ENCODE measurements at places on chromosomes 13 and 19.

GRCh38 chr19:49106648-49107135, 7.5 kb upstream of the LIN7B start:
- peak; percentile 83 for DNase-seq

DNA sequence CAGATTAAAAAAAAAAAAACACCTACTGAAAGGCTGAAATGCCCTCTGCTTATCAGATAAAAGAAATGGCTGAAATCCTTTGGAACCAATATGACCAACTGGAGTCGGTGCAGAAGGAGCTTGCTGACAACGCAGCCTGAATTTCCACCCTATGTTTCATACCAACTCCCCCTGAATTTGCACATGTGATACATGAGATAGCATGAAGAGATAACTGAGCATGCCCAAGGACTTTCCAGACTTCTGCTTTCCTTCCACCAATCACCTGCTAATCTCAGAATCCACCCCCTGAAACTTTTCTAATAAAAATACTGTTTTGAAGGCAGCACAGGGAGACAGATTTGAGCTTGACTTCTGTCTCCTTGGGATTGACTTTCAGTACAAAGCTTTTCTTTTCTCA, 32.2 kb upstream of the WDFY2 start:
- DNase-seq = no peak

DNA sequence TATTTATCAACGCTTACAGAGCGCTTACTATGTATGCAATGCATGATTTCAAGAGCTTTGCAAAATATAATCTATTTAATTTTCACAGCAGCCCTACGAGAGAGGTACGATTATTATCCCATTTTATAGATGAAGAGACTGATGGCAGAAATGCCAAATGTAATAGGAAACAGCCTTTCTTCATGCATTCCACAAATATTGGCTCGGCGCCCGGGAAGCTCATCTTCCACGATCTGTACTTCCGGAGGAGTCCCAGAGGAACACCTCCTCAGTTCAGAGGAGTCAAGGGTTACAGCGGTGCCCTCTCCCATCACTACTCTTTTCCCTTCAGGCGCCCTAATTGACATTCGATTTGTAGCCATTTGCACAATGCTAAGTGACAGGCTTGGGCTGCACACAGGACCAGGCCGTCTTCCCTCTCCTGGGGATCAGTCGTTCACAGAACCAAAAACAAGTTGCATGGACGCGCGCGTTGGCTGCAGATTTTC, 1.1 kb upstream of the ARHGAP35 start:
- peak; percentile 86 for DNase-seq

GRCh38 chr19:52524086-52524485, 3.4 kb upstream of the ZNF808 start:
- no peak for DNase-seq

DNA sequence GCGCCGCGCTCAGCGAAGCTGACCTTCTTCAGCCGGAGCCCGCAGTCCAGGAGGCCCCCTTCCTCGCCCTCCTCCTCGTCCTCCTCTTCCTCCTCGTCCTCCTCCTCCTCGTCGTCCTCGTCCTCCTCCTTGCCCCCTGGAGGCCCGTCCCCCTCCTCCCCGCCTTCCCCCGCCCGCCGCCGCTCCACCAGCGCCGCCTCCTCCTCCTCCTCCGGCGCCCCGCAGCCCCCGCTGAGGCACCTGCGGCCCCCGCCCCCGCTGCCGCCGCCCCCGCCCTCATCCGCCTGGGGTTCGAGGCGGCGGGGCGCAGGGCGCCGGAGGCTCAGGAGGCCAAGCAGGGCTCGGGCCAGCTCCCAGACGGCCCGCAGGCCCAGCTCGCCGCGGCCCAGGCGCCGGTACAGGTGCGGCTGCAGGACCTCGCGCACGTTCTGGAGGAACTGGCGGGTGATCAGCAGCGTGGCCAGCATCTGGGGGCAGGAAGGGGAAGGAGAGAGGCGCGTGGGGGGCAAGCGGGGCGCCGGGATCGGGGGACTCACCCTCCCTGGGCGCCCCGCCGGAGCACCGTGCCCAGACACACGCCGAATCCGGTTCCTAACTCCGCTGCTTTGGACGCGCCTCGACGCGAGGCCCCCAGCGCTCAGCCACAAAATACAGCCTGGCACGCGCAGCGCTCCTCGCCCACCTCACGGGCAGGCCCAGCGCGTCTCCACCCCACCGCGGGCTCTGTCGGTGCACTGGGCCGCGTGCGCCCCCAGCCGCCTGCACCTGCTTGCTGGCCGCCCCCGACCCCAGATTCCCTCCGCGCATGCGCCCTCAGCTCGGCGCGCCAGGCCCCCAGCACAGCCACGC, 5.9 kb downstream of the ANO8 start:
- DNase-seq = no peak

- DNase-seq = no peak
These were observed 310.0 kb downstream of the TEX29 start for GRCh38 chr13:111630406-111630805.

- no peak for DNase-seq
These were observed at the start of gene SOX21 for GRCh38 chr13:94712287-94712811. Gene SOX21, minus strand, starts transcription at chr13:94712545. Its CDS starts 496 bp downstream, at chr13:94712049.

GRCh38 chr13:77508959-77509620, 26.4 kb upstream of the SCEL start:
- DNase-seq = no peak

- peak; percentile 52 for DNase-seq
These were observed 534 bp downstream of the STK24 start for GRCh38 chr13:98576200-98576945.

DNA sequence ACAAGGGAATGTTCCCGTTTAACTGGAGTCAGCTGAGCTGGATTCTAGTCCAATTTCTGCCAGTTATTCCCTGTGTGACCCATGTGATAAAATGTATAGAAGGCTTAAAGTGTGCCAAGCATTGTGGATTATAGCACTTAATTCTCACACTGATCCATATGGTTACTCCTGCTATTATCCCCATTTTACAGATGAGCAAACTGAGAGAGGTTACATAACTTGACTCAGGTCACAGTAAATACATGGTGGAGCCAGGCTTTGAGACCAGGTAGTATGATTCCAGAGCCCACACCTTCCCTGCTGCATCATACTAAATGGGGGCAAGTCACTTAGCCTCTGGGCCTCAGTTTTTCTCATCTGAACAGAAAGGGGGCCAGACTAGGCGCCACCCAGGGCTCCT, 2.0 kb upstream of the DHRS12 start:
- no peak for DNase-seq

- no peak for DNase-seq
These were observed 33.1 kb upstream of the C1QTNF9 start for GRCh38 chr13:24276306-24276705.

GRCh38 chr13:113152984-113153809, 5.3 kb upstream of the PROZ start:
- no peak for DNase-seq

GRCh38 chr19:38684078-38684861, 36.8 kb downstream of the ACTN4 start:
- DNase-seq = no peak

DNA sequence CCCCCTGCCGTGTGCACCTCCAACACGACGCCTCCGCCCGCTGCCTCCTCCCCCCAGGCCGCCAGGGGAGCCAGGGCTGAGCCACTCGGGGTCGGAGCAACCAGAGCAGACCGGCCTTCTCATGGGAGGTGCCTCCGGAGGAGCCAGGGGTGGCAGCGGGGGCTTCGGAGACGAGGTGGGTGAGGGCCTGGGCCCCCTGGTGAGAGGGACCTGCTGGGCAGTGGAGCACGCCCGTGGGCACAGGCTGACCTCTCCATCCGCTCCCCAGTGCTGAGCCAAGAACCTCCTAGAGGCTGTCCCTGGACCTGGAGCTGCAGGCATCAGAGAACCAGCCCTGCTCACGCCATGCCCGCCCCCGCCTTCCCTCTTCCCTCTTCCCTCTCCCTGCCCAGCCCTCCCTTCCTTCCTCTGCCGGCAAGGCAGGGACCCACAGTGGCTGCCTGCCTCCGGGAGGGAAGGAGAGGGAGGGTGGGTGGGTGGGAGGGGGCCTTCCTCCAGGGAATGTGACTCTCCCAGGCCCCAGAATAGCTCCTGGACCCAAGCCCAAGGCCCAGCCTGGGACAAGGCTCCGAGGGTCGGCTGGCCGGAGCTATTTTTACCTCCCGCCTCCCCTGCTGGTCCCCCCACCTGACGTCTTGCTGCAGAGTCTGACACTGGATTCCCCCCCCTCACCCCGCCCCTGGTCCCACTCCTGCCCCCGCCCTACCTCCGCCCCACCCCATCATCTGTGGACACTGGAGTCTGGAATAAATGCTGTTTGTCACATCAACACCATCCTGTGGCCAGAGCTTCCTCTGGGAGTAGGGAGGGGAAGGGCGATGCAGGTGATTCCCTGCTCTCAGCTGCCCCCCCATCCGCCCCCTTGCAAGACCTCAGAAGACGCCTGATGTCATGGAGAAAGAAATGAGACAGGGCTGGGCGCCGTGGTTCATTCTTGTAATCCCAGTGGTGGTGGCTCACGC, 12.0 kb downstream of the BCAM start:
- DNase-seq = no peak

GRCh38 chr19:31727536-31727935, 378.3 kb upstream of the TSHZ3 start:
- no peak for DNase-seq

GRCh38 chr19:45578861-45579260, 5.7 kb downstream of the OPA3 start:
- no peak for DNase-seq

DNA sequence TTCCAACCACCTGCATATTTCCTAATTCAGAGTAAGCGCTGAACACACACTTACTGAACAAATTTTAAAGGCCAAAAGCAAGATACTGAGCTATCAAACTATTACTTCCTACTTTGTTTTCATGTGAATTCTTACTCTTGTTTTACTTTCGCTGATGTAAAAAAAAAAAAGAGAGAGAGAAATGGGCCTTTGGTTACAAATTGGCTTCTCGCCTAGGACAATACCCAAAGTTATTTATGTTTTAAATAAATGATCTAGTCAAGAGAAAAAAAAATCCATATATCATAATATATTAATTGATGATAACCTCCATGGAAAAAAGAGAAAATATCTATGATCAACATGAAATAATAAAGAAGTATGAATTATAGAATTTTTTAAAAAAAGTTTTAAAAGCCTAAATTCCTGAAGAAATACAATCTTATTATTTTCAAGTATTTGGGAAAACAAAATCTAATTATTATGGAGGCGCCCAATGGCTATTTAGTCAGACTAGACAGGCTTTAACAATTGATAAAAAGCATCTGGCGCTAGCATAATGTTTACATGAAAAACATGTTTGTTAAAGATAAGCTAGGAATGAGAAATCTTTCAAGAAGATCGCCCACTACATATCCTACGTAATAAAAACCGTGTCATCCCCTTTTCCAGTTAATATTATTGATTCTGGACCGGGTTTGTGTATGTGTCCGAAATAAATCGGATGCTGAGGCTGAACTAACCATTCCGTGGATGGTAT, 9.0 kb downstream of the COL4A1 start:
- DNase-seq = no peak

GRCh38 chr19:42524943-42525342, 3.3 kb downstream of the CEACAM1 start:
- no peak for DNase-seq

GRCh38 chr13:72963762-72964161, 95.0 kb upstream of the KLF5 start:
- DNase-seq = no peak

DNA sequence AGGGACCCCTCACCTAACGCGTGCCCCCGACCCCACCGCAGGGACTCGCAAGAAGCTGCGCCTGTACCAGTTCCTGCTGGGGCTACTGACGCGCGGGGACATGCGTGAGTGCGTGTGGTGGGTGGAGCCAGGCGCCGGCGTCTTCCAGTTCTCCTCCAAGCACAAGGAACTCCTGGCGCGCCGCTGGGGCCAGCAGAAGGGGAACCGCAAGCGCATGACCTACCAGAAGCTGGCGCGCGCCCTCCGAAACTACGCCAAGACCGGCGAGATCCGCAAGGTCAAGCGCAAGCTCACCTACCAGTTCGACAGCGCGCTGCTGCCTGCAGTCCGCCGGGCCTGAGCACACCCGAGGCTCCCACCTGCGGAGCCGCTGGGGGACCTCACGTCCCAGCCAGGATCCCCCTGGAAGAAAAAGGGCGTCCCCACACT, 4.7 kb upstream of the MYBPC2 start:
- no peak for DNase-seq

GRCh38 chr19:57667228-57667627, 1.5 kb upstream of the ZSCAN4 start:
- DNase-seq = no peak

GRCh38 chr13:76129305-76130000, 493.3 kb downstream of the LMO7 start:
- DNase-seq = no peak

- DNase-seq = no peak
These were observed 110.3 kb downstream of the TUBA3C start for GRCh38 chr13:19071161-19071936.

GRCh38 chr13:51873117-51873798, 11.5 kb downstream of the CCDC70 start:
- DNase-seq = no peak

DNA sequence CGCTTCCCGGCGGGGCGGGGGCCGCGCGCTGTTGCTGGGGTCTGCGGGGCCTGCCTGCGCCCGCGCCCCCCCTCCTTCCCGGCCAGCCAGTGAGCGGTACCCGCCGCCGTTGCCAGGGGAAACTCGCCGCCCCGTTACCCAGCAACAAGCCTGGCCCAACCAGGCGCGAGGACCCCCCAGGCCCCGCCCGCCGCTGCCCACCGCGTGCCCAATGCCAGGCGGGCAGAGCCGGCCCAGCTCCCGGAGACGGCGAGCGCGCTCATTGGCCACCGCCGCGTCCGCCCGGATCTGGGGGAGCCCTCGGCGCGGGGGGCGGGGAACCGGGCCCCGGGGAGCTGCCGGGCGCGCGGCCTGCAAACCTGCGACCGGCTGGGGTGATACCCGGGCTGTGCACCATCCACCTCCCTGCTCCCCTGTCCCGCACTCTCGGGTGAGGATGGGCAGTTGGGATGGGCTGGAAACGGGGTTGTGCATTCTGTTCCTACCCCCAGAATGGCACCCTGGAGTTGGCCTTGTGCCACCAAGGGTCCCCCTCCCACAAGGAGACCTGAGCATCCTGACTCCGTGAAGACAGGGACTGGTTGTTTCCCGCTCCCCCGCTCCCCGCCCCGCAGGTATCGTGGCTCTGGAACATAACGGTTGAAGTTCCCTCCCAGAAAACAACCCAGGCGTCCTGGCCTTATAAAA, 8.8 kb upstream of the BBC3 start:
- DNase-seq = peak; percentile 95

Measured in BE2C (cell line).